ENCODE measurements at places on chromosomes 3 and 15.

DNA sequence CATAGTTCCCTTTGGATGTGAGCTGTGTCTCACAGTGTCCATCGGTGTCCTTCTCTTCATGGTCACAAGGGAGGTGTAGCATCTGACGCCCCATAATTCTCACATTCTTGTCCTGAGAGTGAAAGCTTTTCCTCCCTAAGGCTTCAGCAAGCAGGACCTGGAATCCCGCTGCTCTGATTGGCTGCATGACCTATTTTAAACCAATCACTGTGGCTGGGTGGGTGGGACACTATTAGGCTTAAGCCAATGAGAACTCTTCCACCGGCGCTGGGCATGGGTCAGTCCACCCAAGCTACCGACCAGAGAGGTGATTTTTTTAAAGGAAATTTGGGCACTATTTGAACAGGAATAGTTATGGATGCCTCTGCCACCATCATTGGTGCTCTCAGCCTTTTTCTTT is 385.9 kb downstream of the MFSD1 start:
- DNase-seq = no peak

- DNase-seq = no peak
Measured at GRCh38 chr15:92336419-92336987, 57.2 kb upstream of the ST8SIA2 start.

GRCh38 chr15:77846360-77846759 is 213.6 kb upstream of the LINGO1 start:
- no peak for DNase-seq

DNA sequence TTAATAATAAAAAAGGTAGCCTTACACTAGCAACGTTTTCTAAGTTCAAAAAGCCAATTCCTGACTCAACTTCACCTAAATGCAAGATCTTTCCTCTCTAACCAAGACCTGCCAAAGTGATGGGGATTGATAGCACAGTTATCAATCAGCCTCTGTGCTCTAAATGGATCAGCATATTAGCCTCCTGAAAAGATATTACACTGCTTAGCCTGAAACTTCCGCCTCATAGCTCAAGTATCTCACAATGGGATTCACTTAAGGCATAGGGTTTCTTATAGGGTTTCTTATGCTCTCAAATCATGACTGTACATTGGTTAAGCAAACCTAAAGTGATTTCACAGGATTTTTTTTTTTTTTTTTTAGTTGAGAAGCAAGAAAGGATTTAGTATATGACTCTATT is 436 bp upstream of the SLC9A9 start:
- peak; percentile 45 for DNase-seq

DNA sequence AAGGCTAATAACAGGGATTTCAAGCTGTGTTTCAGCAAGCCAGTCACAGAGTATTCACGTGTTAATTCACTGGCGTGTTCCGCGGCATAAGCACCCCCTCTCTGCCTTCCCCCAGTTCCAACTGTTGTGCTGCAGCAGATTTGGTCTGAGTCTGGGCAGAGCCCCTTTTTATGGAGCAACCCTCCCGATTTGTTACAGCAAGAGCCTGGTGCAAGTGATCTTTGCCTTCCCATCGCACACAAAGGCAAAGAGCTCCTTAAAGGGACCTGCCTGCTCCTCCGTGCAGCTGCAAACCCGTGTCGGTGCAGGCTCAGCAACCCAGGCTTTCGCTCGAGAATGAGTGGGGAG is 170.5 kb downstream of the KCNAB1 start:
- DNase-seq = no peak

DNA sequence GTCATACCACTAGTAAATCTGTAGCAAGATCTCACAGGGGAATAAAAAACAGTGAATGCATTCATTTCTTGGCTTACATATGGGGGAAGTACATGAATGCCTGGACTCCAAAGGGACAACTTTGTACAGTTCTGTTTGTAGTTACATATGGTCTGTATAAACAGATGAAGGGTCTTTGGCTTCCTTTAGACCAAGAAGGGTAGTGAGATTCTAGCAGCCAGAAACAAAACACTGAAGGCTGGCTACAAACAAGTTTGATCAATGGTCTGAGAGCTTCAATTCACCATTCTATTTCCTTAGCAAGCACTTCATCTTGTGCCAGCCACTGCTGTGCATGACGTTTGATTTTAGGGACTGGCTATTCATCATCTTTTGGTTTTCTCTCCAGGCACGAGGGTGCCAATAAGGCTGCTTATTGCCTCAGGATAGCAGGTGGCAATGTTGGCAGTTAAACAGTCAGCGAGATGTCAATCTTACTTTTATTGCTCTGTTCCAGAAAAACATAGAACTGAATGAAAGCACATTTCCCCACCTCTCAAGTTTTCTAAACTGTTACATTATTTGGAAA is 313.7 kb upstream of the COL8A1 start:
- DNase-seq = no peak

DNA sequence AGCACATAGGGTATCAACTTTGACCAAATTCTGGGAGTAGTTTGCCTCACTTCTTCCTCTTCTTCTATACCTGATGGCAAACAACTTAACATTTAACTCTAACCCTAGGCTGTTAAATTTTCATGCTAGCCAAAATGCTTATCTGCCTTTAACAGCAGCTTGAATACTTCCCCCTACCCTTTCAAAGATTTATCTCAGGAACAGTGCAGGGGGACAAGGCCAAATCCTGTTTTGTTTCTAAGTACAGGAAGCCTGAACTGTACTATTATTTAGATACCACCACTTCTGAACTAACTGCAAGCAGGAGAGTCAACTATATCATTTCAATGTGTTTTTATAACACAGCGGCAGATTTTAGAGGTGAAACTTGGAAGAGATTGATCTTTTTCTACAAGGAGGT is 104.0 kb upstream of the CNTN6 start:
- DNase-seq = no peak

- no peak for DNase-seq
Measured at GRCh38 chr3:8555113-8555661, 53.6 kb downstream of the LMCD1 start.

DNA sequence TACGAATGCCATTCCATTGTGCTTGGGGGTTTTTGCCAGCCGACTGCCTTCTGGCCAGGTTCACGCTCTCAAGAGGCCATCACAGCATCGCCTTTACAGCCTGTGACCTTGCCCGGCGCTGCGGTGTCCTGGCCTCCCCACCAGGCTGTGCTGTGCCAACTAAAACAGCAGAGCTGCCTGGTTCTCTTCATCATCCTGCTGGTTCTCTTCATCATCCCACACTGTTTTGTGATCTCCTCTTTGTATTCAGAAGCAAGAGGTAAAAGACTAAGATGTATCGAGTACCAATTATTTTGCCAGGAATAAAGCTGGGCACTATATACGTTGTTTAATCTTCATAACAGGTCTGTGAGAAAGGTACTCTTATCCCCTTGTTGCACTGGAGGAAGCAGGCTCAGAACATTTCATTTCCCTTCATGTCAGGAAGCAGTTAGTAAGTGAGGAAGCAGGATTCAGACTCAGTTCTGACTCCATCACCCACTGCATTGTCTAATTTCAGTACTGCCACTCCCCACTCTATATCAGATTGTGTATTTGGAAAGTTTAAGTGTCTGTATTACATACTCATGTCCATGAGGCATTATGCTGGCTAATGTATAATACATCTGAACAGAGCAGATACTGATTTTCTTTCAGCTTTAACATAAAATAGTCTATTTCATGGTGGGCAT is 92.7 kb downstream of the LRRC28 start:
- DNase-seq = peak; percentile 53

DNA sequence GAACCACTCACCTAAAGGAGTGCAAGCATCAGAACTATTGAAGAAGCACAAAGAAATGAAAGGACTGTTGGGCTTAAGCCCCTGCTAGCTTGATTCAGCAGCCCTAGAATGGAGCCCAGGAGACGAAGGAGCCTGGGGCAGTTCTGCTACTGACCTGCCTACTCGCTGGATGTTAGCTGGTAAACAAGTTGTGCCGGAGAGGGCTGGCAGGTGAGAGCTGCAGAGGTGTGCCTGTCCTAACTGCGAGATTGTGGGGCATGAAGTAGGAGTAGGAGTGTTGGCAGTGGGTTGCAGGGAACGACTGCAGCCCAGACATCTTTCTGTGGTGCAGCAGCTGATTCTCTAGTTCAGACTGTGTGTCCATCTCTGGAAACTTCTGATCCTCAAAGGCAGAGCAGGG is 75.2 kb upstream of the GSK3B start:
- no peak for DNase-seq

GRCh38 chr3:107269136-107269535 is 108.1 kb upstream of the CCDC54 start:
- DNase-seq = no peak

- no peak for DNase-seq
Measured at GRCh38 chr3:157360044-157360443, 76.6 kb upstream of the PTX3 start.

GRCh38 chr3:121153851-121154250 is 245.8 kb downstream of the STXBP5L start:
- DNase-seq = no peak
